ENCODE measurements at places on chromosomes 11 and 22.

DNA sequence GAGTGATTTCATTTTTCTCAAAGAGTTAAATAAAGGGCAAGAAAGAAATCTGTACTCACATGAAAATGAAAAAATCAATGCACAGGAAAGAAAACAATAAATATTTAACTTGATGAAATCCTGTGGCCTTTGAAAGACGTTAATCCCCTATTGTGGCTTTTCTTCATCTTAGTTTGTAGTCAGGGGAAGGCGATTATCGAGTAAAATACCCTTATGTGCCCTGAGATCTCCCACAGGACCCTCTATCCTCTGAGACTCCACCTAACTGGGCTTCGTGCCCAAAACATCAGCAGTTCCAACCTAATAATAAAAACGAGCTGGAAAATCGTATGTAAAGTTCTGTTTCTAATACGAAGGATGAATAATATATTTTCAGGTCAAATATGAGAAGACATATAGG, 208.2 kb upstream of the ZC3H12C start:
- DNase-seq, result no peak

GRCh38 chr22:35172442-35172841, 84.9 kb upstream of the HMGXB4 start:
- no peak for DNase-seq

DNA sequence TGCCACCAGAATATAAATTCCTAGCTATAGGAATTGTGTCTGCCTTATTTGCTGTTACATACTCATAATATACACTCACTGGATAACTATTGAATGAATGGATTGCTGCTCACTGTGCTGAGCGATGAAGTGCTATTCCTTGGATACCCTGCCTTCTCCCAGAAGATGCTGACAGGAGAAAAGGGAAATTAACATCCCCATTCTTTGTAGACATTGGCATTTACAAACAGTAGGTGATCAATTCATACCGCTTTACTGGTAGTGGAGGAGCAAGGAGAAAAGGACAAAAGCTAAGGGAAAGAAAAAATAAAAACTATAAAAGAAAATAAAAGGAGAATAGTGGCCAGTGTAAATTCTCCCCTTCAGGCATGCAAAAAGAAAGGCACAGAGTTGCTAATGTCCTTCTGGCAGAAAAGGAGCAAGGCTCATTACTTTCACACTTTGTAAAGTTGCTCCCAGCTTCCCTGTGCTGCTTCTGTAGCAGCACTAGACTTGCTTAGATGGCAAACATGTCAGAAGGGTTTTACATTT, 183.0 kb downstream of the LUZP2 start:
- DNase-seq, result no peak

DNA sequence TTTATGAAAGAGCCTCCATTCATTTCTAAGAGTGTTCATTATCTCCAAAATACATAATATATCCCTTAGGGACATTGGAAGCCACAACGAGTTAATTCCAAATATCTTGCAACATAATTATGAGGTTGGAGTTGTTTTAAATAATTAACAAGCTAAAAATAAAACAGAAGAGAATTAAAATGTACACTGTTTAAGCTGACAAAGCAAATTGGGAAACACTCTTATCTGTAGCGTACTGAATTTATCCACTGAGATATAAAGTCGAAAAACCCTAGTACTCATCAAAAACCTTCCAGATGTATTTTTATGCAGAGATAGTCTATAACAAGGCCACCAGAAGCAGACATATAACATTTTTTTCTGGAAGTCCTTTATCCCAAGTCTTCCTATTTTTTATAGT, 6.3 kb upstream of the OR5B2 start:
- no peak for DNase-seq

DNA sequence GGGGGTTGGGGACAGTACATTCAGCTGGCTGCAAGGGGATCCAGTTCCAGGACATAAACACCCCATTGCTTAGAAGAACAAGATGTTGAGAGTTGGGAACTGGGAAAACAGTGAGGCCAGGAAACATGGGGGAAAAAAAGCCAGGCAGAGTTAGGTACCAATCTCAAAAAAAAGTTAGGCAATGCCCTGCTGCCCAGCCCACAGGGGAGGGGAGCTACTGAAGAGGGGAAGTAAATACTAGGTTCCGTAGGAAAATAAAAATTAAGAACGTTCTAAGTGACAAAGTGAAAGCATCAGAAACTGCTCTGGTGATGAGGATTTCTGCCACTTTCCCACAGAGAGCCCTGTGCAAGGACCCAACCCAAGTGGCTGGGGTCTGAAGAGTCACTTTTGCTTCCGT, 12.0 kb downstream of the SPTBN2 start:
- DNase-seq, result no peak

DNA sequence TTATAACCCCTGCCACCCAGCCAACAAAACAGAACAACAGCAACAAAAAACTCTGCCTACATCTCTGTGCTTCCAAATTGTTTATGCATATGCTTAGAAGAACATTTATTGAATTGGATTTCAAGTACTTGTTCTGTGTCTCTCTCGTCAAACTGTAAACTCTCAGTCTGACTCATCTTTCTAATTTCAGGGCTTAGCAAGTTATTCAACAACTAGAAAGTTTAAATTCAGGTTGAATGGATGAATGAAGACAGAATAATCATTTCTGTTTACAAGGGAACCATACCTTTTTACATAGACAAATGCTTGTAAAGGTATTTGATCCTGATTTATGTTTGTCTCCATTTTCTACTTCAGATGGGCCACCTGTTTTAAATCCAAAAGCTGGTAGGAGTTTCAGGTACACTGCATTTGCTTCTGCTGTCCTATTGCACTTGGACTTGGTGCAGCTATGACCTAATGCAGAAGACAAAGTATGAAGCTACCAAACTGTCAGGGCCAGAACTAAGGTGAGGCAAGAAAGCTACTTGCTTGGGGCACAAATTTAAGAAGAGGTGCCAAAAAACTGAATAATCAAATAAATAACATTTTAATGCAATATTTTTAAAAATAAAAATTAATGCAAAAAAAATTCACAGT, 1.6 kb upstream of the FBXO3 start:
- DNase-seq, result no peak

- no peak for DNase-seq
These were observed 1112.0 kb upstream of the CCDC90B start for GRCh38 chr11:84398017-84398626.

Data from stimulated activated naive CD4-positive, alpha-beta T cell treated with Interleukin-2 at 50 U/mL for 16 hours (primary cell).